ENCODE measurements at places on chromosomes 4 and X.

DNA sequence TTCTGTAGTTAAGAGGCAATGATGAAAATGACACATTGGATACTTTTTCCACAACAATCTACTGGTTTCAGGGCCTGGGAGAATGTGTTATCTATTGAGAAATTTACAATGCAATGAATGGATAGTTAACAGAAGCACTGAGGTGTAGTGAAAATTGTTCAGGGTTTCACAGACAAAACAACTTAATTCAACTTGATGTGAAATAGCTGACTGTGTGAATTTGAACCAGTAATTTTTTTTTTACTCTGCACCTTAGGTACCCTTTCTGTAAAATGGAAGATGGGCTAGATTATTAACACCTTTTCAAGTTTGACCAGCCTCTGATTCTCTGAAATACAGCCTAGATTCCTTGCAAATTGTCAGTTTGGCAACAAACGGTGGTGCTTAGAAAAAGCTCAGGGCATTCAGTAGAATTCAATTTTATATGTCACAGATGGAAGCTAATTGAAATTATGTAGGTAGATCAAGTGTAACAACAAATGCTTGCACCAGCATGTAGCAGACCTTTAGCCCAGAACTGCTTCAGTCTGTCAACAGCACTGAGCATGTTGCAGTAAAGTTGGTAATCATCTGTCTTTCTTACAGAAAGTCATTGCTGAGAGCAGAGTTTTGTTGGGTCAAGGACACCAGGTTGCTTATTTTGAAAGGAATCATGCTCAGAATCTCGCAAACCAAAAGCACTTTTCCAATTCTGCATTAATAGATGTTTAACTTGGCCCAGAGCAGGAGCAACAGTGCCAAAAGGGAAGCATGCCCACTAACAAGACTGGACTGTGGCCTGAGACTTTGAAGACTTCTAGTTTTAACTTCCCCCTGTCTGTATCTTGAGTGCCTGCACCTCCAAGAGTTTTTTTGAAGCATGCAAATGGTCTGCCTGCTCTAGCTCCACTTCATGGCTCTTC is 526.6 kb downstream of the PACRGL start:
- no peak for DNase-seq

DNA sequence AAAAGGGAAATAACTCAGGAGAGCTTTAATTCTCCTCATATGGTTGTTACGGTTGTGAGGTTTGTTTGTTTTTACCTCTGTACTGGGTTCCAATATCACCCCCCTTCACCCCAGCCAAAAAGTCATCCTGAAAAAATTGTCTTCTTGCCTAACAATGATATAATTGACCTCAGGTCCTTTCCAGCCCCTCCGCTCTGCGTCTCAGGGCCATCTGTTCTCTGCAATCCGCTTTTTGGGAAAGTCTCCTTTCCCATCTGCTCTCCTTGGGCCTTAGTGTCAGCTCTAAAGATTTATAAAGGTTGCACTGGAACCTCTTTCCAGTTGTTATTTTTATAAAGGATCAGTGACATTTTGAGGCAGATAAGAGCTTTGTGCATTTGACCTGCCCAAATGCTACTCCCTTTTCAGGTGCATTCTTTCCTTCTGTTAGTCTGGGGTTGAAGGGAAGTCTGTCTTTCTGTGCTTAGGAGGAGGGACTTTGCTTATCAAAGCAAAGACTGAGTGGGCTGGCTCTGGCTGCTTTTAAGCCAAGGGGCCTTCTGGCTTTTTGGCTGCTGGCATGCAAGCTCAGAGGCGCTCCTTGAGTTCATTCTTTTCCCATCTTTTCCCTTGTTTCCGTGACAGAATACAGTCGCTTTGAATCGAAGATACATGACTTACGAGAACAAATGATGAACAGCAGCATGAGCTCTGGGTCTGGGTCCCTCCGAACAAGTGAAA is 34.1 kb downstream of the DLG3 start:
- no peak for DNase-seq

DNA sequence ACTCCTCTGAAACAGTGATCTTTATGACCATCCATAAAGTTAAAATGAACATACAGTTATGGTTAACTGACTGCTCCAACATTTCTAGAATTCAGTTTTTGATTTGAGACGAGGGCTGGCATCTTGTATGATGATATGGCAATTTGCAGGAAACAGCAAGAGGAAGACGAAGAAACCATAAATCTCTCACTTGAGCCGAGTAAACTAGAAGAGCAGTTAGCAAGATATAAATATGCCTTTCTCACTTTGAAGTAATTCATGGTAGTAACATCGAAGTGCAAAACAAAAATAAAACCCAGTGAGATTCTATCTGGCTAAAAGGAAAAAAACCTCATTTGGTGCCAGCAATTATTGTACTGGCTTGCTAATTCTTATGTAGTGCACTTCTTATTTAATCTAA is 139.0 kb upstream of the SPRY1 start:
- DNase-seq = no peak

DNA sequence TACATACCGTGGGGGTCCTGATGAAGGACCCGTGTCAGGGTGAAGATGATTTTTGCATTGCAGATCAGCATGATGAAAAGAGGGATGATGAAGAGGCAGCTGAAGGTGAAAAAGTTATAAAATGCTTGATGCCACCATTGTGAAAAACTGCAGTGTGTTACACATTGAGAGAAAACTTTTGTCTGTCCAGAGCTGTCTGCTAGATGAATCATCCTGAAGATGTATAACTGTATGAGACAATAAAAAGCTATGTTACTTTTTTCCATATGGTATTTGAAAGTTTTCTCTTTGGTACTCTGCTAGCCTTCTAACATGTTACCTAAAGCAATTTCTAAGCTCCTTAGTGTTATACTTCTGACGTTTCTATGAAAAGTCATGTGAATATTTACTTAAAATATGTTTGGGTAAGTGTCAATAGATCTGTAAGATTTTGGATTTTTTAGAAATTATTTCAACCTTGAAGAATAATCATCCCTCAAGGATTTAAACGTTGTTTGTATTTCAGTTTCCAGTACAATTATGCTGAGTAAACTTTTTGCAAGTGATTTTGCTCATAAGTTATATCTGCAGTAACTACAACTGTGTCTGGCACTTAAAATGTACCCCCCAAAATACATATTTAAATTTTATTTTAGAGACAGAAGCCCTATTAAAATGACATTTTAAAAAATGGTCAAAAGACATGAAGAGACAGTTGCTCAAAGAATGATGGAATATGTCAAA is 9.5 kb downstream of the GNRHR start:
- DNase-seq = no peak

GRCh38 chrX:3563451-3563850 is 150.0 kb downstream of the PRKX start:
- DNase-seq = no peak

GRCh38 chrX:135295944-135296305 is 13.4 kb upstream of the ETDC start:
- no peak for DNase-seq

DNA sequence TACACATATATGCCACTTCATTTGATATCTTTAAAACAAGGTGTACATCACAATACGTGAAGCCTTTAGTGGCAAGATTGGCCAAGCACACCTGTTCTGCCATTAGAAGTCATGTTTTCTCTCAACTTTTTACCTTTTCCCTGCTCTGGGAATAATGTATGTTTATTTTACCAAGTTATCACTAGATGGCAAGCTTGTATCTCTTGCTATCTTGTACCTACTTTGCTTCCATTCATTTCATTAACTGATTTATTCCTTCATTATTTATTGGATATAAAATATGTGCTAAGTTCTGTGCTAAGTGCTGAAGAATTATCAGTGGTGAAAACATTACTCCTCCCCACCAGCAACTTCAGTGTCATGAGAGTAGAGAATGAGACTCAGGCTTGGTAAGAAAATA is 245.5 kb downstream of the ANK2 start:
- no peak for DNase-seq

DNA sequence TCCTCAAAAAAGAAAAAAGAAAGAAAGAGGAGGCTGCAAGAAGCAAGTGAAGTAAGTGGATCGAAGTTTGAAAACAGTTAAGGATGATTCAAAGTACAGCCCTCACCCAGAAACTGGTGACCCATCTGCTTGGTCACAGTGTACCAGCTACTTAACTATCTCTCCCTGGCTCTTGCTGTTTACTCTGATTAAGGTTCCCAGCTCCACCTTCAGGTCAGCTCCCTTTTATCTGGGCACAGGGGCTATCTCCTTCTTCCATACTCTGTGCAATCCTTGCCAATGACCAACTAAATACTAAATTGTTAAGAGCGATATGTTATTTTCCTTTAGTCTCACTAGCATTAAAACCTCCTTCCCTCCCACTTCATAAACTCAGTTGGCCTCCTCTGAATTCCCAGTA is 81.5 kb upstream of the SMIM10 start:
- no peak for DNase-seq

DNA sequence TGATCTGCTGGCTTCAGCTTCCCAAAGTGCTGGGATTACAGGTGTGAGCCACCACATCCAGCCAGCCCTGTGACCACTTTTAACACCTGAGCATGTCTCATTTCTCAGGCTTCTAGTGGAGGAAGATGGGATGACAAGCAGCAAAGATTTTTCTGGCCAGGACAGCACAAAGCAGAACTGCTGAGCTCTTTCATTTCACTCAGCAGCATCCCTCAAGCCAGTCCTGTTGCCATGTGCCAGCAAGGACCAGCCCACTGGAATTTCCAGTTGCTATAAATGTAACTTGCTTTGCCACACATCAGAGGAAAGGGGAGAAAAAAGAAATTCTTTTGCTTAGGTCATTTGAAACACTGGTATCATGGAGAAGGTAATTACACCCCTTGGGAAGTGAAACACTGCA is 75.9 kb downstream of the SLC9A7 start:
- DNase-seq = no peak

DNA sequence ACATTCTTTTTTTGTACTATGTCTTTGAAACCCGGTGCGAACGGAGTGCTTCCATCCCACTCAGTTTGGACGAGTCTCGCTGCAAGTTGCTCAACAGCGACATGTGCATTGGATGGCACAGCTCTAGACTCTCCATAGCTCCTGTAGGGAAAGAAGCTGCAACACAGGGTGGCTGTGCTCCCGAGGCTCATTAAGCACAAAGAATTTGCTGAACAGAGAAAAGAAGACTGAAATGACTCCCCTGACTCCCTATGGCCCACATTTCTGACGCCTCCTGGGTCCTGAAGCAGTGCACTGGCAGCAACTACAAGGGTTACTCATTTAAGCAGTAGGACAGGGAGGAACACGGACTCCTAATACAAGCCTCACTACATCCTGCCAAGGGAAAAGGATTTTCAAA is 127.4 kb downstream of the SH3RF1 start:
- no peak for DNase-seq

- DNase-seq = no peak
Observed at GRCh38 chrX:110287605-110288004, 30.3 kb downstream of the AMMECR1 start.

- no peak for DNase-seq
Observed at GRCh38 chr4:20075248-20075871, 176.3 kb upstream of the SLIT2 start.

- no peak for DNase-seq
Observed at GRCh38 chrX:78957768-78958130, 12.6 kb downstream of the P2RY10 start.

DNA sequence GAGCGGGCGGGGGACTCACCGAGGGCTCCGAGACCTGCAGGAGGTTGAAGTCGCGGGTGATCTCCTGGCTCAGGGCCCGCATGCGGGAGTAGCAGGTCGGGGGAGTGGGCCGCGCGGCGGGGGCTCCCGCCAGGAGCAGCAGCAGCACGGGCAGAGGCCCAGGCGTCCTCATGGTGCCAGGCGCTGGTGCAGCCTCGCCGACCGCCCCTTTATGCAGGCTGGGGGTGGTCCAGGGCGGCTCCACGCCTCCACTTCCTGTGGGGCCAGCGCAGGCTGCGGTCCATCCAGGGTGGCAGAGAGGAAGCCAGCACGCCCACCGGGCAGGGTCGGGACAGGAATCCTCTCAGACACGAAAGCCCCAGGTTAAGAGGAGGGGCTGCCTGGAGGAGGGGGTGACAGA is at the start of gene CYTL1:
Gene CYTL1 (minus strand): TSS at position 185 of the 400 bp plus-strand sequence. CDS start 13 bp downstream, at position 172.
- DNase-seq = no peak

DNA sequence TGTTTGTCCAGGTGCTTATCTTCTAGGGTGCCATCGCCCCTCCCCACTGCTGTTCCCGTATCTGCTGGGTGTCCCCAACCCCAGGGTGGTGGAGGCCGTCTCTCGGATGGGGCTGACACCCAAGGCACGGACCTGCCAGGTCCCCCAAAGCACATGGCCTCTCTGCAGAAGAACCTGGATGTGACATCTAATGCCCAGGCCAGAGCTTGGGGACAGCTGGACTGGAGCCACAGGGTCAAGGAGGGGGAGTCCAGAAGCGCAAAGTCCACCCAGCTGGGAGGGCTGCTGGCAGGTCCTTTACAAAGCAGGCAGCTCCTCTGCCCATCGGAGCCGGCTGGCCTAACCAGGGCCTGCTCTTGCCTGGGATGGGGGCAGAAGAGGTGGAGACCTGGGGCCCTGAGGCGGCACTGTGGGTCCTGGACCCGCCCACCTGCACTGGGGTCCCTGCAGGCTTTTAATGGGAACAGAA is 751 bp upstream of the DOK7 start:
- no peak for DNase-seq
